Substantia nigra (tissue), 51 donors: ENCODE measurements at places on chromosomes 6 and 20.

DNA sequence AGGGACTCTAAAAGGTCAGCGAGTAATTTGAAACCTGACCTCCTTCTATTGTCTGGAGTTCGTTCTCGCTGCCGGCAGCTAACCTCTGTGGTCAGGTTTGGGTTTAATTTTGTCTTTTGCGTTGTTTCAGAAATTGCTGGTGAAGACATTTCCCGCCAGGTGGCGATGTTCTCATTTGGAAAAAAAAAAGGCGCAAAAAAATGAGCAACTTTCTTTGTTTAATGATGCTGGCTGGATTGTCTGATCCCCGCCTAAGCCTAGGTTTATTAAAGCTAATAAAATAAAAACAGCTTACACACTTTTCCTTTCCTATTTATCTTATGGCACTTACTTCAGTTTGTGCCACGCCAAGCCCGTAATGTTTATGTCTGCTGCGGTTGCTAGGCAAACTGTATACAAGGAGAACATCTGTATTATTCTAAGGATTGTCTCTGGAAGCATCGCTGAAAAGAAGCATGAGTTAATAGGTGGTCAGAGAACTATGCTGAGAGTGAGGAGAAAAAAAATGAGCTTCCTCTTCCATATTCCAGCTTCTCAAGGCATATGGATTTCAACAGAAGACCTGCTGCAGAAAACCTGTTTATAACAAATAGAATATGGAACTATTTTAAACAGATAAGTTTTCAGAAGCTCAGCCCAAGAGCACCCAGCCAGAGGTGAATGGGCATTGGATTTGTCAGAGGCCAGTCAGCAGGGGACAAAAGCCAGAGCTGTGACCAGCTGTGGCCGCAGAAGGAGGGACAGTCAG, 205.7 kb downstream of the DOK5 start:
- no peak for DNase-seq

DNA sequence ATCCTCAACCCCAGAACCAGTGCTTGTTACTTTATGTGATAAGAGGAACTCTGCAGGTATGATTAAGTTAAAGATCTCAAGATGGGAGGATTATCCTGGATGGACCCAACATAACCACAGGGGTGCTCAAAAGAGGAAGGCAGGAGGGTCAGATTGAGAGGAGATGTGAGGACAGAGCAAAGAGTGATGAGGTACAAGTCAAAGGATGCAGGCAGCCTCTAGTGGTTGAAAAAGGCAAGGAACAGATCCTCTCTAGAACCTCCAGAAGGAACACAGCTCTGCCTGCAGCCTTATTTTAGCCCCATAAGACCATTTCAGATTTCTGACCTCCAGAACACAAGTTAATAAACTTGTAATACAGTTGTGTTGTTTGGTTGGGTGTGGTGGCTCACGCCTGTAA, 41.2 kb downstream of the PDSS2 start:
- DNase-seq: no peak

DNA sequence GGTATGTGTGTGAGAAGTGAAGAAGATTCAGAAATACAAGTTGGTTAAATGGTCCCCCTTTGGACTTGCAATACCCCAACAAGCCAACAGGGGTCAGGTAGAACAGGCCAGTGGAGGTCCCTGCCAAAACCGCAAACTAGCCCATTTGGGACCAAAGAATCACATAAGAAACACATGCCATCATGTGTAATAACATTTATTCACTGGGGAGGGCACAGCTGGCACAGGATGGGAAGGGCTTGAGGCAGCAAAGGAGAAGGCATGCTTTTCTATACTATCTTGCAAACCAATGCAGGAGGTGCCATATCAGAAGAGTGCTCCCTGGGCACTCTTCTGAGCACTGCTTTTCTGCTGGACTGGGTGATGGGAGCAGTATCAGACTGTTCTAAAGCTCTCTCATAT, 116.1 kb upstream of the TRAF3IP2 start:
- no peak for DNase-seq

- DNase-seq: no peak
Observed at GRCh38 chr20:49490689-49491088, 8.2 kb upstream of the KCNB1 start.

GRCh38 chr6:5961836-5962235, 44.9 kb downstream of the NRN1 start:
- DNase-seq: no peak

- DNase-seq: no peak
Observed at GRCh38 chr6:42987533-42988451, 3.4 kb downstream of the PPP2R5D start.

DNA sequence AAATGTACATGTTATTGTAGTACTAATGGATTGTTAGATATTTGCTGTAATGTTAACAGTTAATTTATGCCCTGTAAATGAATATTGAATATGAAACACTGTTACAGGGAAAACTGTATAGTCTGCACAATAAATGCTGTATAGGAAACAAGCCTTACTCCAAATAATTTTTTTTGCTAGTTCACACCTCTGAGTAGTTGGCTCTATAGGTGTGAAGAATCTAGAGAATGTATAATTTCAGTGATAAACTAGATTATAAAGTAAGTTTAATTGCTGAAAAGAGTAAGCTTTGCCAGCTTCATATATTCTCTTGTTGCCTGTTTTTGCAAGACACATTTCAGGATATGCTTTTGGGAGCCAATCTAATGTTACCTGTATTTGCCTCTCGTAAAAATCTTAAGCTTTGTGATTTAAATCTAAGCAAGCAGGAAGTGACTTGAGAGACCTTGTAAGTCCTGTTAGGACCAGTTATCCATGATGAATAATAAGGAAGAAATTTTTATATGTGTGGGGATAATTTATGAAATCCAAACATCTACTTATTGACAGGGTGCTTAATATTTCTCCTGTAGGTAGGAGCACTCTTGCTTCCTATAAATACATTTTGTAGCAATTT, 232.4 kb downstream of the ZFAND3 start:
- DNase-seq: no peak

GRCh38 chr6:92446052-92446451, 973.3 kb downstream of the EPHA7 start:
- DNase-seq: no peak

GRCh38 chr6:63572747-63573075, 431 bp downstream of the LOC128125822 start:
- DNase-seq: no peak

- no peak for DNase-seq
Observed at GRCh38 chr6:74091136-74091793, 395.3 kb downstream of the CD109 start.

DNA sequence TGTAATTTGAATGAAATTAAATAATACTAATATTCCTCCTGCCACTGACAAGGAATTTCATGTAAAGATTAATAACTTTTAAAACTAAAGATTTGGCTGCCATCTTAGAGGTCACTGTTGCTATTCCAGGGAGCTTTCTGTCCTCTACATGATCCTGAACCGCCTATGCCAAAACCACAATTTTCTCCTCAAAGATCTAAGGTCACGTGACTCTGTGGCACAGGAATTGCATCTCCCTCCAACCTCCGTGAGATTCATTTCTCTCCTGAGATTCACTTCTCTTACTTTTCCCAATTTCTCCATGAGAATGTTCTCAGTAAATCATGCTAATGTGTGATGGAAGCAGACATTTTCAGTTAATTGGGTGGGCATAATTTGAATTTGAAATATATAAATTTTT, 379.6 kb upstream of the TSHZ2 start:
- no peak for DNase-seq

GRCh38 chr6:103280417-103280816, 1579.3 kb downstream of the HACE1 start:
- DNase-seq: no peak

- DNase-seq: no peak
Observed at GRCh38 chr6:26016245-26016962, 53.8 kb downstream of the TRIM38 start.

- DNase-seq: no peak
Observed at GRCh38 chr20:5171790-5172164, 45.0 kb downstream of the CDS2 start.

DNA sequence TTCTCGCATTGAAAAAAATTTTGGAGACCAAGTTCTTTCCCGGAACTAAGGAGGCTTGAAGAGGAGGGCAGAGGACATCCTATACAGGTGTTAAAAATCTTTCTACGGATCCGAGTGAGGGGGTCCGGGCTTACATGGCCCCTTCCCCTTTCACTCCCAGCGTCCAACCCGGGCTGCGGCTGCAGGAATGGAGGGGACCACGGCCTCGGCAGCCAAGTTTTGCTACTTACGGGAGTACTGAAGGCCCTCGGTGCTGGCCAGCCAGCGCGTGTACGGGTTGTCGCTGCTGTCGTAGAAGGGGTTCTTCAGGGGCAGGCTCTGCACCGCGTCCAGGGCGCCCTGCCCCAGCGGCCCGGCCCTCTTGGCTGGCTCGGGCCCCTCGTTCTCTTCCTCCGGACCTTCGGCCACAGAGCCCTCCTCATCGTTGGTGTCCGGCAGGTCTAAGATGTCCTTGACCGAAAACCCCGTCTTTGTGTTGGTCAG, 642 bp downstream of the NKX2-2 start:
- no peak for DNase-seq

GRCh38 chr6:77638129-77638830, 14.6 kb upstream of the MEI4 start:
- DNase-seq: no peak

DNA sequence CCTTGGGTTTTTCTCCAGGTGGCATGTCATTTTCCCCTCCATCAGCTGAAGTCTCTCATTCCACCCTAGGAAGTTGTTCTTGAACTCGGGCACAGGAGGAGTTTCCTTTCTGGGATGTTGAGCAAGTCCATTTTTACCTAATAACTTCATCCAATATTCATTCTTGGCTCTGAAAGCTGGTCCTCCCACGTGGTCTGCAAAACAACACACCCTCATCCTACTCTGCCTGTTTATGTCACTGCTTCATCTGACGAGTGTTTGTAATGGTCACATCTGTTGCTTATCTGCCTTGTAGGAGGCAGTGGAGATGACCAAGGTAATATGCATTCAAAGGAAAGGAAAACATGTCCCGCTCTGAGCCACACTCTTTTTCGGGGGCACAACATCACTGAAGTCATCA, 41.7 kb upstream of the AIG1 start:
- DNase-seq: no peak

- no peak for DNase-seq
Observed at GRCh38 chr6:57247603-57248002, 25.5 kb upstream of the RAB23 start.

DNA sequence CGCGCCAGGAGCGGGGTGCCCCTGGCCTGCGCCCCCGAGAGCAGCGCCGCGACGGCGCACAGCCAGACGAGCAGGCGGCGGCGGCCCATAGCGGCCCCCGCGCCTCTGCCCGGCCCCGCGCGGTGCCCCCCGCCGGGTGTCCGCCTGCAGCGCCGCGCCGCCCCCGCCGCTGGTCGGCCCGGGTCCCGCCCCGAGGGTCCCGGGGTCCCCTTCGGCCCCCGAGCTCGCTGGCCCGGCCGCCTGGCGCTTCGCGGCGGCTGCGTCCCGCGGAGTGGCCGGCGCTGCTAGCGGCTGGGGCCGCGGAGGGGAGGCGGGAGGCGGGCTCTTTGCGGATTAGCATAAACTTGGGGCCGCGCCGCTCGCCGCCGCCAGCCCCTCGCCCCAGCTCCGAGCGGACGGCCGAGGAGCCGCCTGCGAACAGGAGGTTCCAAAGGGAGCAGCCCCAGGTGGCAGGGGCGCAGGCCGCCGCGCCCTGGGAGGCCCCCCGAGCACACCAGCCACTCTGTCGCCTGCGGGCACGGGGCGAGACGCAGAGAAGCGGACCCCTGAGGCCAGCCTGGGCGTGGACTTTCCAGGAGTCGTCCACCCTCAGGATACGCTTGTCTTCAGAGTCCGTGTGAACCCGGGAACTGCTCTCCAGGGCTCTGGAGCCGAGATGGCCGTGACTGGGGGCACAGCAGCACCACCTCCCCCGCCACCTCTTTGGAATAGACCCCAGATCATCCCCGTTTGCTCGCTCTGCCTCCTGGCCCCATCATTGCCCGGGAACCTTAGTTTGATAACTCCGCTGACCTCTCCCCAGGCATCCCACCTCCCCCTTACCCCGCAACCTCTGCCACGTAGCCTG, at the start of gene EMILIN3:
Gene EMILIN3, minus strand, starts transcription at position 273 of the 847 bp plus-strand sequence. Its CDS starts 184 bp downstream, at position 89.
- no peak for DNase-seq

DNA sequence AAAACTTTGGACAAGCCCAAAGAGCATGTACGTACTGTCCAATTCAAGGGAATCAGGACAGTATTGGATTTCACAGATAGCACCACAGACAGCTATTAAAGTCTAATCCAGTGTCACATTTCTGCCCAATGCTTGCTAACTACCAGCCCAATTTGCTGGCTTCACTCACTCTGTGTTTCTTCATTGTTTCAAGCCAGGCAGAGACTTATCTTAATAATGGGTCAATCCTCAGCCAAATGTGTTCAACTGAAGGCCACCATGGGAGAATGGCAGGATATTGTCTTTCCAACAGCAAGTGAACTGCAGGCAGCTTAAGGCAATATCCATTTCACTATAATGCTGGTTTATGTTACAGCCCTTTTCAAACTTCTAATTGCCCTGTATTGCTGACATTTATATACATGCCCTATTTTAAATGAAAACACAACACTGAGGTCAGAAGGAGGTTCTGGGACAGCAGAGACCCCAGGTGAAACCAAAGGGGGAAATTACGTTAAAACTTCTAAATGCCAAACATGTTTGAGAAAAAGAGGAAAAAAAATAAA, 142.1 kb upstream of the RSPO3 start:
- no peak for DNase-seq

GRCh38 chr6:75402296-75402695, 91.3 kb downstream of the FILIP1 start:
- no peak for DNase-seq

GRCh38 chr20:50447102-50447804, 62.9 kb upstream of the PTPN1 start:
- no peak for DNase-seq

- DNase-seq: peak; percentile 43
Observed at GRCh38 chr6:38136547-38136946, 317.0 kb downstream of the ZFAND3 start.

DNA sequence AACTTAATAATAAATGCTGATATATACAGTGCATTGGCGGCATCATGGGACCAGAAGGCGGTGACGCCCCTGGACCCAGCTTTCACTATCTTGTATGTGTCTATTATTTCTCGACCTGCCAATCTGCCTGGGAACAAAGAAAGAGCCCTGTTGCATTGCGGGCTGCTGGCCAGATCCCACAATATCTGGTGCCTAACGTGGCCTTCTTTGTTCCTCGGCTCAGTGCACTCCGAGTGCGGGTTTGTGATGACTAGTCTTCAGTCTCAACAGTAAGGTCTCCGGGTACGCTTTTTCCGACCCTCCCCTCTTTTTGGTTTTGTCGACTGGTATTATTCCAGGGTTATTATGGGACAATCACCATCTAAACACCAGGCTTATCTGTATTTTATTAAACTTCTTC, 291.5 kb downstream of the TBC1D32 start:
- no peak for DNase-seq

- no peak for DNase-seq
Observed at GRCh38 chr6:53530346-53530745, 14.6 kb downstream of the GCLC start.

DNA sequence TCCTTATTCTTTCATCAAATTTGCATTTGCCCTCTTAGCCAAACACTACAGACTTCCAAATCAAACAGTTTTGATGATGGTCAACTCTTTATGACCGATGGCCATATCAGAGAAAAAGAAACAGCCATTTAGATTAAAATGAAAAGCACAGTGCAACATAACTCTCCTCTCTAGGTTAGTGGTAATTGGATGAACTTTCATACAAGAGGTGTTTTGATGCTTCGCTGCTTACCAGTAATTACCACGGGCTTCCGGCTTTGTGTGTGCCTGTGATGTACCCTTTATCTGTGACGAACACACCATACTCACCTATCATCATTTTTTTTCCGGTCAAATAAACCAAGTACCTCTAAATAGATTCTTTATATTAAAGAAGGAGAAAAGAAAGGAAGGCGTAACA, 181.8 kb downstream of the FOXA2 start:
- no peak for DNase-seq

GRCh38 chr6:158518191-158519127, 41.4 kb upstream of the TMEM181 start:
- no peak for DNase-seq

- no peak for DNase-seq
Observed at GRCh38 chr6:119148098-119148824, 69.8 kb upstream of the FAM184A start.
